NCI-H2171 treated with DMSO at 0.1 percent for 48 hours (cell line): ENCODE measurements at places on chromosomes 11 and 22.

DNA sequence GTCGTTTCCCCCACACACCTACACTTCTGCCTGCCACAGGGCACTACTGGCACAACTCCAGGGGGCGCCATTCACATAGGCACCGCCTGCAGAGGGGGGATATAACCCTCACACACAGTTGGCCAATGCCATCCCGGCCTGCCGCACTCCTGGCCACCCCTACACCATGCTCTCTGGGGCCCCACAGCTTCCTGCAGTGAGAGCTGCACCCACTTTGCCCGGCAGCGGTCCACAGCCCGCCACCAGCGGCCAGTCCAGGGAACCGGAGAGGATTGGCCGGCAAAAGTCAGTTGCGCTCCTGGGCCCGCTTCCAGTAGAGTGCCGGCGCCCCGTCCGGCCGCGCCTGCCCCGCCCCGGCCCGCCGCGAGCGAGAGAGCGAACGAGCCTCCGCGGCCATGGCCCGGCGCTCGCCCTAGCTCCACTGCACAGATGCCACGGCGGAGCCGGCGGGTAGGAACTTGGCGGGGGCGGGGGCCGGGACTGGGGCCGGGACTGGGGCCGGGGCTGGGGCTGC is 25.6 kb upstream of the SUSD2 start:
- peak; percentile 8 for DNase-seq

GRCh38 chr11:98409069-98409468 is 611.7 kb upstream of the CNTN5 start:
- DNase-seq = no peak

- DNase-seq = no peak
Observed at GRCh38 chr11:86500500-86501140, 125.9 kb downstream of the CCDC81 start.

- no peak for DNase-seq
Observed at GRCh38 chr11:95086836-95087570, 2.6 kb upstream of the ENDOD1 start.

DNA sequence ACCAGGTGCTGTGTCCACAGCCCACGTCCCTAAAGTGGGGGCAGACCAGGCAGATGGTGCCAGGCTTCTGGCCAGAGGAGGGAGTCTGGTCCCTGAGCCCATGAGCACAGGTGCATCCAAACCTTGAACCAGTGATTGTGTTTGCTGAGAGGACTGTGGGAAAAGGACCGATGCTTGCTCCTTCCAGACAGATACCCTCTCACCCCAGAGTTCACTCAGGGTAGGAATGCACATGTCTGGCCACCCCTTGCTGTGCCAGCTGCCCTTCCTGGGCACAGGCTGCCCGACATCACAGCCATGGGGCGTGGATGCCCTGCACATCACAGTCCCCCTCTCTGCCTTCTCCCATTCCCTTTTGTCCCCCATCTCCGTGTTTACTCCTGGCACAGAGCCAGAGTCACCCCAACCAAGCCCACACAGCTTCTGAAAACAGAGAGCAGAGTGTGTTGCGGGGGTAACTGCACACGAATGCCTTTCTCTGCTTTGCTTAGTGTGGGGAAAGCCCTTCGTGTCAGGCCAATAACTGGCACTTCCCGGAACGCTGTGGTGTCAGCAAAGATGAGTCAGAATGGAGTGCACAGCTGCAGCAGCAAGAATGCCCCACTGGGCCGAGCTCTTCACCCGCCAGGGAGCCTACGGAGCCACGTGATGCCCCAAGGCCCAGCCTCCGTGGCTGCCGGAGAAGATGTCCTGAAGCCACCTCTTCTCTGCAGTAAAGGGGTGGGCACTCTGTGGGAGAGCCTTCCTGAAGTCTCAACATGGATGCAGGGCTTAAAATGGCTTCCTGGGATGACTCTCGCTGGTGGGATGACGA is 7.6 kb downstream of the CARS1 start:
- peak; percentile 30 for DNase-seq

DNA sequence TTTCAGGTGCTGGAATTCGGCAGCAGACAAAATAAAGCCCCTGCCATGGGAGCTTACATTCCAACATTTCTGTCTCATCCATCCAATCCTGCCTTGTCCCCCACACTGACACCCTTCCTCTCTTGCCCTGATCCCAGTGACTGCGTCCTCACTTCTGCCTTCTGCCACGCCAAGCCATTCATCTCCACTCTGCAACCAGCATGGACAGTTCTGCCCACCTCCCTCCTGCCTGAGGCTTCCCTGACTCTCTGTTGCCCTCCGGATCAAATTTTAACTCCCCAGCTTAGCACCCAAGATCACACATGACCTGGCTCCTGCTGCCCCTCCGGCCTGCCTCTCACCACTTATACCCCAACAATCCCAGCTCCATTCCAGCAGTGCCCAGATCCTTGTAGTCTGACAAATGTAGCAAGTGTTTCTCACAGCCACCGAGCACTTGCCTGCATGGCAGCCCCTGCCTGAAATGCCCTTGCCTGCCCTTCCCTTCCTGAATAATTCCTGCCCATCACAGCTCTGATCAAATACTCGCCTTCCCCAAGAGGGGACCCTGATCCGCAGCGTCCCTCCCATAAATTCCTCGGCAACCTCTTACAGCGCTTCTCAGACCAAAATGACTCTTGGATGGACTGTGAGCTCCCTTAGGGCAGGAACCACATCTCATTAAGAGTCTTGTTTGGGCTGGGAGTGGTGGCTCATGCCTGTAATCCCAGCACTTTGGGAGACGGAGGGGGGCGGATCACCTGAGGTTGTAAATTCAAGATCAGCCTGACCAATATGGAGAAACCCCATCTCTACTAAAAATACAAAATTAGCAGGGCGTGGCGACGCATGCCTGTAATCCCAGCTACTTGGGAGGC is 2.3 kb downstream of the ACTN3 start:
- no peak for DNase-seq

DNA sequence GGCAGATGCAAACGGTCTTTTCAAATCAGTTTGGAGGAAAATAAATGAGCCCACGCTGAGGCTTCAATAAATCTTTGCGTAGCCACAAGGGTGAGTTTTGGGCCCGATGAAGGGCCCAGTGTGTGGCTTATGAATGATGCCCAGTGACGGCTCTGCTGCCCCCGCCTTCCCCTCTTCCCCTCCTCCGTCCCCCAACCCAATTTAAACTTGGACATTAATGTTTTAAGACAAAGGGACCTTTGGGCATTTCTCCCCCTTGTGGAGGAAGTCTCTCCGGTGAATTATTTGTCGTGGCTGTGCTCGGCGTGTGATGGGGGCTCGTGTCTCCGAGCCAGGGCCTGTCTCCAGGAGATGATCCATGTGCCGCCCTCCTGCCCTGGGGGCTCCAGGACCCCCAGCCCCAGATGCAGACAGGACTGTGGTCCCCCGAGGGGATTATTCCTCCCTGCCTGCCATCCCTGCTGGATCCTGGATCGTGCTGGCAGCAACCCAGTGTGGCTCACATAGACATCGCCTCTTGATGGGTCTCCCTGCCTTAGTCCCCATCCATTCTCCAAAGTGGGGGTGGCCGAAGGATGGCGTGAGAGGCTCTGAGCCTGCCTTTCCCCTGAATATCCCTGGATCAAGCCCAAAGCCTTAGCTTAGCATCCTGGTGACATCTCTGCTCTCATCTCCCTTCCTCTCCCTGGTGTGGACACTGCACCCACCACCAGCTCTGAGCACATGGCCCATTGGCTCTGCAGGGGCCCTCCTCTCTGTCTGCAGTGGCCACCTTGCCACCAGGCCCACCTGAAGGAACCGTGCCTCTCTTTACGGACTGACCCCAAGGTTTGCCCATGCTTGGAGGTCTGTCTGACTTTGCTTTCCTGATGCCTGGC is 56.4 kb downstream of the SMIM38 start:
- no peak for DNase-seq

- DNase-seq = no peak
Observed at GRCh38 chr11:95149651-95150364, 60.2 kb downstream of the ENDOD1 start.

DNA sequence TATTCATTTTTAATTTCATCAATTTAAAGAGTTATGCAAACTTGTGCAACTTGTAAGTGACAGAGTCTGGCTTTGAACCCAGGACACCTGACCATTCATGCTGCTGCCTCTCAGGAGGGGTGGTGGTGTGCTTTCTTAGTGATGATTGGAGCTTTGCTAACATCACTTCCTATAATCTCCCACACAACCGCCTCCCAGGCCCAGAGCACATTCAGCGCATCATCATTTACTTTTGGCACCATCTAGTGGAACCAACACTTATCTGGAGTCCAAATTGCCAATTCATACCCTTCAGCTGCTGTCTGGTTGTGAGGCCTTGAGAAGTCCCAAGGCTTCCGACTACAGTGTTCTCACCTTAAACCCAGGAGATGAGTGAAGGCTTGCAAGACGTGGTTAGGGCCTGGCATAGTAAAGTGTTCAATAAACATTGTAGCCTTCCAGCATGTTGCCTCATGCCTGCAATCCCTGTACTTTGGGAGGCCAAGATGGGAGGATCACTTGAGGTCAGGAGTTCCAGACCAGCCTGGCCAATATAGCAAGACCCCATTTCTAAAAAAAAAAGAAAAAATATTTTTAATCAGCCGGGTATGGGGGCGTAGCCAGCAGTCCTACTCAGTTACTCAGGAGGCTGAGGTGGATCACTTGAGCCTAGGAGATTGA is 1.1 kb upstream of the TTLL1 start:
- peak; percentile 94 for DNase-seq

- DNase-seq = no peak
Observed at GRCh38 chr11:28632338-28632737, 524.1 kb downstream of the METTL15 start.

DNA sequence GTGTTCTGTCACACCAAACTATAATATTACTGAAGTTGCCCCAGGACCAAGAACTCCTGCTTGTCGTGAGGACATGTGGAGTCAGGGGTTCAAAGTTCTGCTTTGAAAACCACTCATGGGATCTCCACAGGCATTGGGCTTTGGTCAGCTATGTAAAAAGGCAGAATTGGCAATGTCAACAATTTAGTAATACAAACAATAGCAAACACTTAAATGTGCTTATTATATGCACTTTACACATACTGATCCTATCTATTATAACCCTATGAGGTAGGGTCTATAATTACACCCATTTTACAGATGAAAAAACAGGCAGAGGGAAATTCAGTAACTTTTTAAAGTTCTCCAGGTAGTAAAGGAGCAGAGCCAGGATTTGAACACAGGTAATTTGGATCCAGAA is 94.6 kb downstream of the CCDC83 start:
- no peak for DNase-seq

DNA sequence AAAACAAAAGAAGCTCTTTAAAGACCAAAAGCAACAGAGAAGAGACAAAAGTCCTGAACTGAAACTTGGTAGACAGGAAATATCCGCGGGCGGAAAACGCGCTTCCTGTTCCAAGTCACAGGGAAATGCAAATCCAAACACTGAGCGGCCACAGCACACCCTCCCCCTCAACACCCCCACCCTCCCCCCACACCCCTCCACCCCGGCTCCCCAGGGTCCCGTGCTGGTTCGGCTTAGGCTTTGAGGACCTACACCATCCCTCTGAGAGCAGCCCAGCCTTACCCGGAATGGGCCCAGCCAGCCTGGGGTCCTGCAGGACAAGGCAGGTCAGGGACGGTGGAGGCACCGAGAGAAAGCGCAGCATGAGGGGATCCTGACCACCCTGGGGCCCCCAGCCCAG is 160.4 kb downstream of the BRD1 start:
- DNase-seq = no peak
